ENCODE measurements at places on chromosomes 13 and 19.

- DNase-seq: no peak
These were observed 45.2 kb downstream of the GPR180 start for GRCh38 chr13:94646904-94647303.

GRCh38 chr13:52034616-52035226 lies 10.2 kb downstream of the UTP14C start:
- no peak for DNase-seq

DNA sequence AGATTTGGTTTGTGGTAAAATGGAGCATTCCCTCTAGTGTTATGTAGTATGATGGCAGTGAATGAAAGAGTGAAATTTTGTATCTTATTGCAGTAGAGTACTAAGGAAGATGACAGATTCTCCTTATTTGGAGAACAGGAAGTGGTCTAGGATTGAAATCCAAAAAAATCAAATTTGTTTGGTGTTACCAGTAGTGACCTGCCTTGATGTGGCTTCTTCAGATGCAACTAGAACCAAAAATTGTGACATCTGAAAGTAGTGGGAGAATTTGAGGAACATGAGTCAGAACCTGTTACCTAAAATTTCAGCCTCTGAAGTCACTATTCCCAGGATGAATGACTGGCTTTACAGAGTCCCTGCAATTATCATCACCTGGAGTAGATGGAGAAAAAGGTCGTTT lies 165.9 kb downstream of the KLF5 start:
- DNase-seq: no peak

GRCh38 chr13:49046519-49046918 lies 70.8 kb downstream of the FNDC3A start:
- DNase-seq: no peak

DNA sequence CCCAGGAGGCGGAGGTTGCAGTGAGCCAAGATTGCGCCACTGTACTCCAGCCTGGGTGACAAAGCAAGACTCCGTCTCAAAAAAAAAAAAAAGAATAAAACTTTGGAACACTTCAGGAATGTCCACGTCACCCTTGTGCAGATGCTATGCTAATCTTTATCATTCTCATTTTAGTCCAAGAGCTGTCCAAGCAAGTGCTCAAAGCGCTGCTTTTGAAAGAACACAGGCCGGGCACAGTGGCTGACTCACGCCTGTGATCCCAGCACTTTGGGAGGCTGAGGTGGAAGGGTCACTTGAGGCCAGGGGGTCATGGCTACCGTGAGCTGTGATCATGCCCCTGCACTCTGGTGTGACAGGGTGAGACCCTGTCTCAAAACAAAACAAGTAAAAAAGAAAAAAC lies 11.1 kb upstream of the UQCR11 start:
- DNase-seq: no peak

- DNase-seq: no peak
These were observed at the start of gene SHISA7 for GRCh38 chr19:55443045-55443823. SHISA7 (minus strand) TSS chr19:55443300; CDS start chr19:55442863, 437 bp downstream.

GRCh38 chr13:25977216-25977615 lies 74.6 kb downstream of the SHISA2 start:
- no peak for DNase-seq

DNA sequence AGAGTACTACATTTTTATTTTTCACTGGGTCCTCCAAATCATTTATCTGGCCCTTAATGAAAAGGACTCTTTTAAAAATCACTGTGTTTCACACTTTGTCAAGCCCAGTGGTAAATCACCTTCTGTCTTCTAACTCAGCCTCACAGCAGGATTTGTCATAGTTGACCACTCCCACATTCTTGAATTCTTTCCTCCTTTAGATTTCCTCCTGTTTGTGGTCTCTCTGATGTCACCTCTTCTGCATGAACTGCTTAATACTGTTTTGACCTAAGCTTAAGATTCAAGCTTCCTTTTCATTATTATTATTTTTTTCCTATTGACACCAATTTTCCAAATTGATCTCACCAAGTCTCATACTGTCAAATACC lies 899.8 kb upstream of the MIR17HG start:
- DNase-seq: no peak

GRCh38 chr13:30157616-30157993 lies 149.7 kb downstream of the KATNAL1 start:
- DNase-seq: no peak

DNA sequence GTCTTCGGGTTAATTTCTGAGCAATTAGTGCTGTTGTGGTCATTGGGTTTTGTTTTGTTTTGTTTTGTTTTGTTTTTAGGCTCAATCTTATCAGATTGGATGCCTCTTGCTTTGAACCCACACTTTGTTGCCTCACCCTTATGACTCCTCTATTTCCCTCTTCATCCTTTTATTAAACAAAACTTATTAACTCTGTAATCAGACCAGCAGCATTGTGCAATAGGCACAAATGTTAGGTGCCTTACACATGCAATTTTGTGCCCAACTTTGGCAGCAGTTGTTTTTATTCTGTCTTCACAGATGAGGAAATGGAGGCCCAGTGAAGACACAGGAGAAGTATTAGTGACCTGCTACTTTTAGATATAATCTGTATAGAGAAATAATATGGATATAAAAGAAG lies 377.7 kb downstream of the KCNRG start:
- DNase-seq: no peak

- DNase-seq: no peak
These were observed 2.0 kb downstream of the LMTK3 start for GRCh38 chr19:48509467-48510194.

GRCh38 chr13:27919659-27919933 lies 204 bp upstream of the PDX1 start:
- no peak for DNase-seq

DNA sequence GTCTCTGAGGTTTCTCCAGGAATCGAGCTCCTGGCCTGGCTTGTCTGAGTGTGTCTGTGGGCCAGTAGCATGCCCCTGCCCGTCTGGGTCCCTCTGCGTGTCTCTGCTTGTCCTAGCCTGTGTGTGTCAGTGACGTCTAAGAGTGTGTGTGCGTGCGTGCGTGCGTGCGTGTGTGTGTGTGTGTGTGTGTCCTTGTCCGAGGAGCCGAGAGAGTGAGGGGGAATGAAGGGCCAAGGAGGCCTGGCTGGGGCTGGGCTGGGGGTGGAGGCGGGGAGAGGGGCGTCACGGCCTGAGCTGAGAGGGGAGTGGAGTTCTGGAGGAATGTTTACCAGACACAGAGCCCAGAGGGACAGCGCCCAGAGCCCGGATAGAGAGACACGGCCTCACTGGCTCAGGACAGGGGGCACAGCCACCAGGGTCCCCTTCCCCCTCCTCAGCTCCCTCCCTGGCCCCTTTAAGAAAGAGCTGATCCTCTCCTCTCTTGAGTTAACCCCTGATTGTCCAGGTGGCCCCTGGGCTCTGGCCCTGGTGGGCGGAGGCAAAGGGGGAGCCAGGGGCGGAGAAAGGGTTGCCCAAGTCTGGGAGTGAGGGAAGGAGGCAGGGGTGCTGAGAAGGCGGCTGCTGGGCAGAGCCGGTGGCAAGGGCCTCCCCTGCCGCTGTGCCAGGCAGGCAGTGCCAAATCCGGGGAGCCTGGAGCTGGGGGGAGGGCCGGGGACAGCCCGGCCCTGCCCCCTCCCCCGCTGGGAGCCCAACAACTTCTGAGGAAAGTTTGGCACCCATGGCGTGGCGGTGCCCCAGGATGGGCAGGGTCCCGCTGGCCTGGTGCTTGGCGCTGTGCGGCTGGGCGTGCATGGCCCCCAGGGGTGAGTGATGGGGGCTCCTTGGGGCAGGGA lies at the start of gene AXL:
Gene AXL, plus strand, starts transcription at position 609 of the 893 bp plus-strand sequence. Its CDS starts 170 bp downstream, at position 779.
- no peak for DNase-seq

- DNase-seq: no peak
These were observed 78.8 kb downstream of the FGF14 start for GRCh38 chr13:102323012-102323411.

DNA sequence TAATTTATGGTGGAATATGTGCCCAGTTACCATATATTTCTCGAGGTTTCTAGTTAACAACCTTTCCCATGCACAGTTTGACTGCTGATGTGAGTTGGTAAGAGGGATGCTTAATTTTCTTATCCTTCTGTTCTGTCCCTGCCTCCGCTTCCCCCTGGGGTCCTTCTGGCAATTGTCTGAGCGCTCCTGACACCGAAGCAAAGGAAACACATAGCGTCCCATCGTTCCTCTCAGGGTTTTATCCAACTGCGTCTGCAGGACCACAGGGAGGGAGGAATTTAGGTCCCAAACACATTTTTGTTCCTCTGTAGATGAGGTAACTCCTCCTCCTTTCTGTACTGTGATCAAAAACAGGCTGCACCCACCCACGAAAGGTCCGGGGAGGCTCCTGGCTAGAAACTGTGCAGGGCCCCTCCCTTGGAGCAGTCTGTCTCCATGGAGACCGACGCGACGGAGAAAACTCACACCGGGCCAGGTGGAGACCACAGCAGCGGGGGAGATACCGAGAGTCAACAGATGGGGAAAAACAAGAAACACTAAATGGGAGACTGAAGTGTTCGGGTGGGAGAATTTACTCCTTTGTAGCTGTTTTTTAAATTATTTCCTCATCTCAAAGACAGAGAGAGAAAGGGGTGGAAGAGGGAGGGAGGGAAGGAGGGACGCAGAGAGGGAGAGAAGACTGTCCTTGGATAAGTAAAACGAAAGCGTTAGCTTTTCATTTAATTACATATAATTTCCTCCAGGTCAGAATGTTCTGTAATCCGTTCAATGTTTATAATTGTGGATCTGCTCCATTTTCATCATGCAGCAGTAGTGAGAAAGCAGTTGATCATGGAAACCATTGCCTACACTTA lies 191.8 kb upstream of the NBEA start:
- DNase-seq: no peak

DNA sequence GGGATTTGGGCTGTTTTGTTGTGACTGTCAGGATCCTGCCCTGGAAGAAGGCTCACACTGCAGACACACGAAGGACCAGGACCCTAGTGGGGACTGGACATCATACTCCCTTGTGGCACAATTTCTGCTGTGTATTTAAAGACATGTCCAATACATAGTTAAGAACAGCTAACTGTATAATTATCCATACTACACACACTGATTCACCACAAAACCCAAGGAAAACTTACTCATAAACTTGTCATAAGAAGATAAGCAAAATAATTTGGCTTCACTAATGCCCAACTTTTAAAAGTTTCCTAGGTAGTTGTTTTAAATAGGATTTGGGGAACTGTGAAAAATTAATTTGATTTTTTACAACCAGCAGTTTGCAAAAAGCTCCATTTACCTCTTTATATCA lies 46.1 kb downstream of the LATS2 start:
- no peak for DNase-seq

DNA sequence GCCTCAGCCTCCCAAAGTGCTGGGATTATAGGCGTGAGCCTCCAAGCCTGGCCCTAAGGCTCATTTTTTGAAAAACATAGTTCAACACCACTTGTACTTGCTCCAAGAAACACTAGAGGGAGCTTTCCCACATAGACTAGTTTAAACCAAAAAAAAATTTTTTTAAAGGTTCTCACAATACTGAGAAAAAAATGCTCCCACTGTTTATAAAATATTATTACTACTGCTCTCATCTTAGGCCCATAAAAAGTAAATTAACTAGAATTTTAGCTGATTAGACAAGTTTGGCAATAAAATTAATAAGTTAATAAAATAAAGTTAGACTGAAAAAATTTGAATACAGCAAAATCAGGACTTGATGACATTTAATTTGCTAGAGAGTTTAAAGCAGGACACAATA lies 109.5 kb downstream of the TBC1D4 start:
- no peak for DNase-seq

DNA sequence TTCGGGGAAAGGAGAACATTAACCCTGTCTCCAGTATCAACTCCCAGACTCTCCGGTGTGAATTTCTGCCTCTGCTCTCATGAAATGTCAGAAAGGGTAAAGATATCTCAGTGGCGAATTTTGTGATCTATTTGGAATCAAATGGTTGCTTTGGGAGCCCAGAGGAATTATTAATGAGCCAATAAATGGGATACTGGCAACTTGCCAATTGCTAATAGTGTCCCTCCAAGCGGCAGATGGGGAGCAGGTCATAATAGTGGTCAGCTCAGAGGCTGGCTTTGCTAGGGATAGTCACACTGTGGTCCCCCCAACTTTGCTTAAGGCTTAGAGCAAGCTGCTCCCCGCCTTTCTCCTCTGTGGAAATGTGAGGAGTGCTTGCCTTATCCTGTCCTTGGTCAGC lies 176.1 kb upstream of the KL start:
- no peak for DNase-seq

DNA sequence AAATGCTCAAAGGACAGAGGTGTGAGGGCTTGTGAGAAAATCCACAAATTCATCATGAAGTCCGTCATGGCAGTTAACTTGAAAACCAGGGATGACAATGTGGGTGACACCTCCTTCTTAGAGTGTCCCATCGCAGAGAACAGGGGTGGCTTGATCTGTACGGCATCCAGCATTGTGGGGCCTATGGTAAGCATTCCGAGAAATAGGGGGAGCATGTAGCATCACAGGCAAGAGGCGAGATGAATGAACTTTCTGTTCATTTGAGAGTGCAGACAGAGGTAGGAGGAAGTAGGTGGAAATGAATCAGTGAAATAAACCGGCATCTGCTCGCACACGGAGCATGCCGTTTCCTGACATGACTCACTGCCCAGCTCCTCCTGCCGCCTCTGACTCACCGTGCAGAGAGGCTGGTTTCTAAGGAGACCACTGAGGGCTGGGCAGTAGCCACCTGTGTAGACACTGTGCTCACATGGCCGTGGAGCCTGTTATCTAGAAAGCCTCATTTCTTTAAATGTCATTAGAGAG lies 339.0 kb downstream of the RFC3 start:
- no peak for DNase-seq

DNA sequence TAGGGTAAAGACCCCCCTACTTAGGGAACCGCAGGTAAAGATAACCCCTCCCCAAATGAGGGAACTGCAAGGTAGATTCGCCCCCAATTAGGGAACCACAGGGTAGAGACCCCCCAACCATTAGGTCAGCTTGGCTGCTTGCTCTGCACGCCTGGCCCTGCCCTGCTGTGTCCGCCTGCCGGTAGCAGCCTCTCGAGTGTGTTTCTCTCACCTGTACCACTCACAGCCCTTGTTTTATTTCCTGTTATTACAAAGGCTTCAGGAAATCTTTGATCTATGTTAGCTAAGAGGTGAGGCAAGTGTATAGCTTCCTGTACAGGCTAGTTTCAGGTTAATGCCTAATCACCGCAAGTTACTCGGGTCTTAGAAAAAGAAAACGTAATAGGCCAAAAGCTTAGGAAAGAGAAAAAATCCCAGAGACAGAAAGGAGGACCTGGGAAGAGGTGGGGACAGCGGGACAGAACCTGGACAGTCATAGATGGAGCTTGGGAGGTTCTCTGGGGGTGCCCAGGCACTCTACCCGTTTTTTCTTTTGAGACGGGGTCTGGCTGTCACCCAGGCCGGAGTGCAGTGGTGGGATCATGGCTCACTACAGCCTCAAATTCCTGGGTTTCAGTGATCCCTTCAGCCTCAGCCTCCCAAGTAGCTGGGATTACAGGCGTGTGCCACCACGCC lies 23.1 kb upstream of the EIF3G start:
- peak; percentile 42 for DNase-seq

- DNase-seq: no peak
These were observed 7.2 kb downstream of the DAPK3 start for GRCh38 chr19:3963458-3964255.

- no peak for DNase-seq
These were observed 212.8 kb downstream of the ENOX1 start for GRCh38 chr13:43573802-43574514.

Measured in activated T-helper 1 cell treated with Interleukin-2 at 50 U/mL for 16 hours (primary cell).